Naive thymus-derived CD4-positive, alpha-beta T cell (primary cell): ENCODE measurements at places on chromosomes 6 and 20.

DNA sequence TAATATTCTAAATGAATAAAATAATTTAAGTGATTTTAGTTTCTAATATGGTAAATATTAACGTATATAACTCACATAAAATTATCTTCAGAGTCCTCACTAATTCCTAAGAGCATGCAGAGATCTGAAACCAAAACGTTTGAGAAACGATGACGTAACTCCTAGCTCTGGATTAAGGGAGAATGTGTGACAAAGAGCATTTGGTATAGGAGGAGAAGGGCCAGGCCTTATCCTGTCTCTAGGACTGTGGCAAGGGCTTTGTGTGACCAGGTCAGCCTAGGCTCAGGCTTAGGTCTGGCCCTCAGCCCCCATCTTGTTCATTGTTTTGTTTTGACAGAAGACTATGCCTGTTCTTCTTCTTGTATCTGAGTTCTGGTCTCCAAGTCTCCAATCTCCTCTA is 19.2 kb upstream of the POLR1H start:
- DNase-seq: no peak

- DNase-seq: no peak
These were observed 150.0 kb downstream of the BTBD3 start for GRCh38 chr20:12067686-12068085.

DNA sequence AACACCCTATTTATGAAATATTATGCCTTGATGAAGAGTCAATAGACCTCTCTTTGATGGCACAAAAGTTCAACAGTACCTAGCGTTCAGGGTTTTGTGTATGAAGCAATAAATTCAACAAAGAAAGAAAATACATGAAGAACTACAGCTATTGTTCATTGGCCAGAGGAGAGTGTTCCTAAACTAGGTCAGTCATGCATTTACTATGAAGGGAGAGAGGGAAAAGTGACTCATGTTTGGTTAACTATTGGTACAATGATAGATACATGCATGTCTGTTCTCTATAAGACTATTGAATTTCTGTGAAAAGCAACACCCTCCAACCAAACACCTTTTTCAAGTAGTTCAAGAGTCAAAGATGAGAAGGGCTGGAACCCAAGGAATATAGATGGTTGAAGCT is 50.7 kb downstream of the CLIC5 start:
- DNase-seq: no peak

- no peak for DNase-seq
These were observed 267.2 kb downstream of the ADGRG6 start for GRCh38 chr6:142568857-142569597.

- DNase-seq: no peak
These were observed 24.7 kb downstream of the MYT1 start for GRCh38 chr20:64188682-64189529.

- no peak for DNase-seq
These were observed 119.3 kb downstream of the RNF144B start for GRCh38 chr6:18506382-18507017.

DNA sequence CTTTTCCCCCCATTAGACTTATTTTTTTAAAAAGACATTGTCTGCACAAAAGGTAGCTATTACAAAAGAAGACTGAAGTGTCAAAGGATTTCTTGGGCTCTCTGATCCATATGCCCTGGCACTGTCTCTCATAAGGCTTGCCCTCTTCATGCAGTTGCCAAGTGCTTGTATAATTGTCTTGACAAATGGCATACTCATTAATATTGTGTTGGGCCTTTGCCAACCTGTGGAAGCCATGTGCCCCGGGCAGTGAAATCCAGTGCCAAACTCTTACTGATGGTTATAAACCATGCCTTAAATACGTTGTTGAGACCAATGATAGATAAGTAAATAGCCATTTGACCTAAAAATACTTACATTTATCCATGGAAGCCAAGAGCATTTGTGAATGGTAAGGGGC is 98.1 kb downstream of the FARS2 start:
- DNase-seq: no peak

DNA sequence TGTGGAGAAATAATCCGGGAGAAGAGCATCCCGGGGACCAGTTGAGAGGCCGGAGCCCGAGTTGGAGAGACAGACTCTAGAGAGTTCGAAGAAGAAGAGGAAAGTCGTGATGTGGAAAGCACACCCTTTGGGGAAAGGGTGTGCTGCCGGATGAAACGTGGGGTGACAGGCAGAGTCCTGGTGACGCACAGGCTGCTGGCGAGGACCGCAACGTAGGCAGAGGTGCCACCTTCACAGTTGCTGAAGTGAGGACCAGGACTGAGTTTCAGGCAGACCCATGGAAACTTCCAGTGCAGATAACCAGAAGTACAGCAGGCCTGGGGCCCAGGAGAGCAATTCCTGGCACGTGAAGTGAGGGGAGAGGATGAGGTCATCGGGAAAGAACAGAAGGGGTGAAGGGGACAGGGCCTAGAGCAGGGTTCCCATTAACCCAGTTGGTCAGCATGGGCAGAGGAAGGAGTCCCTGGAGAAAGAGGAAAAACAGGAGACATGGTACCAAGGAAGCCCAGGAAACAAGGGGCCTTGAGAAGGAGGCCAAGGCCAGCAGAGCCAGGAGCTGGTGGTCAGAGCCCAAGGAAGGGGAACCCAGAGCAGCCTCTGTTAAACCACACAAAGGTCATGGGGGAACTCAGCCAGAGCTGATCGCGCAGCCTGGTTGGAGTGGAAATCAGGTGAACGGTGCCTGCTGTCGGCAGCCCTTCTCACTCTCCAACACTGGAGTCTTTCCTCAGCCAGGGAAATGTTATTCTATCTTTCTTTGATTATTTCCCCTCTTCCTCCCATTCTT is 84.1 kb downstream of the PRND start:
- no peak for DNase-seq

GRCh38 chr6:132300323-132300949 is 100.8 kb downstream of the MOXD1 start:
- no peak for DNase-seq

- no peak for DNase-seq
These were observed 157.9 kb upstream of the SNX9 start for GRCh38 chr6:157665180-157665579.

- no peak for DNase-seq
These were observed 18.3 kb downstream of the ENPP3 start for GRCh38 chr6:131655387-131655786.

DNA sequence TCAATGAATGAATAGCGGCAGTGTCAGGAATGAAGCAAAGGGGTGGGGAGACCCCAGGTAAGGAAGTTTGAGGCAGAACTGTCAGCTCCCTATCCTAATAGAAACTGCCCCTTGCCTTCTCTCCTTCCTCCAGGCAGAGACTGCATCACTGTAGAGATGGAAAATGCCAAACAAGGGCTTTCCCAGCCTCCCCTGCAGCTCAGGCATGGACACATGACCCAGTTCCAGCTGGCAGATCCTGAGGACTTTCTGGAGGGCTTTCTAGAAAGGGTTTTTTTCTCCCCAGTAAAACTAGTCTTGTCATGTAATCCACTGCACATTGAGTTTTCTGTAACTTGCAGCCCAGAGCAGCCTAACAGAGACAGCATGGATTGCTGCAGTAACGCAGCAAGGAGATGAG is 17.9 kb upstream of the PNPLA1 start:
- no peak for DNase-seq

GRCh38 chr6:43054206-43054943 is 724 bp upstream of the CUL7 start:
- DNase-seq: no peak

GRCh38 chr20:57459278-57459677 is 65.7 kb downstream of the CTCFL start:
- no peak for DNase-seq

DNA sequence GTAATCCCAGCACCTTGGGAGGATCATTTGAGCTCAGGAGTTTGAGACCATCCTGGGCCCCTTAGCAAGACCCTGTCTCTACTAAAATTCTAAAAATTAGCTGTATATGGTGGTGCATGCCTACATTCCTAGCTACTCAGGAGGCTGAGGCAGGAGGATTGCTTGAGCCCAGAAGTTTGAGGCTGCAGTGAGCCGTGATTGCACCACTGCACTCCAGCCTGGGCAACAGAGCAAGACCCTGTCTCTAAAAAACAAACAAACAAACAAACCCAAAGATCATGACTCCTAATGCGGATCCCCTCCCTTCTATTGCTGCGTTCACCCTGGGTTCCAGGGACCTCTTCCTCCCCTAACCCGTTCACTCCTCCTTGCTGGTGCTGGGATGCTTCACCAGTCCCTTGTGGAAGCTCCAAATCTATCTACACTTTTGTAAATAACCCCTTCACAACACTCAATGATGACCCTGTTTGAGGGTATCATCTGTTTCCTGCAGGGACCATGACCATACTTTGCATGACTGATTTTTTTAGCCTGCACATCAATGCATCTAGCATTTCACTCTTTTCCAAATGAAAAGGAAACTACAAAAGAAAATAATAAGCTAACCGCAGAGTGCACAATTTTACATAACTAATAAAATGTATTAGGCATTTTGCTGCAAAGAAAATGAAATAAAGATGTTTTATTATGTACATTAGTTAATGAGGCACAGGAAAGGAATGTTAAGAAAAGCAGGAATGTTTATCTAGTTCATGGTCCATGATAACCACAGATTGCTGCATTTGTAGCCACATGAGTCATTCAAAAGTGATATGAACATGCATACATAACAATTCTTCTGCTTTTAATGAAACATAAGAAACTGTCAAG is 30.5 kb upstream of the IPCEF1 start:
- DNase-seq: no peak
